Motor neuron (in vitro differentiated cells): ENCODE measurements at places on chromosomes 3 and 15. TPM values are rescaled to one million over a fixed set of nuclear protein-coding genes. Genes with fewer than 3 reads are reported as not detected.

DNA sequence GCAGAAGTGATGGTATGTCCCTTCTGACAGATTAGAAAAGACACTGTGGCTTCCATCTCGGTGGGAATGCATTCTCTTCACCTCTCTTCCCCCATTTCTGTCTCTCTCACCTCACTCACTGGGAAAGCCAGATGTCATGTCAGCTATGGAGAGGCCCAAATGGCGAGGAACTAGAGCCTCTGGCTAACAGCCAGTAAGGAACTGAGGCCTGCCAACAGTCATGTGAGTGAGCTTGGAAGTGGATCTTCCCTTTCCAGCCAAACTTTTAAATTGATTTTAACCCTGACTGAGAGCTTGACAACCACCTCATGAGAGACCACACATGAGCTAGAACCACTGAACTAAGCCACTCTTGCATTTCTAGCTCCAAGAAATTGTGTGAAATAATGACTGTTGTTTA is 35.2 kb upstream of the CDAN1 start:
- no peak for ATAC-seq

DNA sequence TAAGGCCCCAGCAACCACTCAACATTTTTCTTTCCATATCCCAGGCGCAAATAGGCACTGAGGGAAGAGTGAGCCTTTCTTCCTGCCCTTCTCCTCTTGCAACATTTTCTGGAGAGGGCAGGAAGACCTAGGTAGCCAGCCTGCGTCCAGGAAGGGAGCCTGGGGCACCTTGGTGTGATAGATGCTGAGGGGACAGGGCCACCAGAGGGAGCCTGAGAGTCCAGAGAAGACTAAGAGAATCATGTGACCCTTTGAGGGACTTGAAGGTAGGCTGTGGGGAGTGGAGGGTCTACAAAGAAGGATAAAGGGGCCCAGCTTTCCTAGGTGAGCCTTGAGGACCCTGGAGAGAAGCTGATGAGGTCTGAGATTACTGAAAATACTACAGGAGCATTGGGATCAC is 346.6 kb downstream of the CNTN6 start:
- ATAC-seq = no peak

- no peak for ATAC-seq
Measured at GRCh38 chr3:134296616-134297015, 46.0 kb upstream of the RYK start.

DNA sequence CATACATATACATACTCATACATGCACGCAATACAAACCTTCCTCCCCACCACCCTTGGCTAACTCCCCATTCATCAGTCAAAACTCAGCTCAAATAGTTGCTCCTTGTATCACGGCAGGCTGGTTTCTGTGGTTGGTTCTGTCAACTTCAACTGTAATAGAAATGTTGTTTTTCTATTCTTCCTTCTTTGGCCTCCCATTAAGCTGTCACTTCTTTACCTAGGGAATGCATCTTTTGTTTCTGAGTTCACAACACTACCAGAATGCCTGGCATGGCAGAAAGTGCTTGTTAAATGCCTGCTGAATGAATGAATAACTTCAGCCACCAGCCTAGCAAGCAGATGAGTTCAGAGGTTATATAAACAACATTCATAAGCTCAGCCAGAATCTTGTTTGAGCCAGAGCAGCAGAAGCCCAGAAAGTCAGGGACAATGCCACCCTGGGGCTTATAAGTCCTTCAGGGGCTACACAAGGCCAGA is 63.1 kb downstream of the B3GALNT1 start:
- ATAC-seq = peak; percentile 46

GRCh38 chr3:144437989-144438388 is 466.4 kb downstream of the DIPK2A start:
- ATAC-seq = no peak

DNA sequence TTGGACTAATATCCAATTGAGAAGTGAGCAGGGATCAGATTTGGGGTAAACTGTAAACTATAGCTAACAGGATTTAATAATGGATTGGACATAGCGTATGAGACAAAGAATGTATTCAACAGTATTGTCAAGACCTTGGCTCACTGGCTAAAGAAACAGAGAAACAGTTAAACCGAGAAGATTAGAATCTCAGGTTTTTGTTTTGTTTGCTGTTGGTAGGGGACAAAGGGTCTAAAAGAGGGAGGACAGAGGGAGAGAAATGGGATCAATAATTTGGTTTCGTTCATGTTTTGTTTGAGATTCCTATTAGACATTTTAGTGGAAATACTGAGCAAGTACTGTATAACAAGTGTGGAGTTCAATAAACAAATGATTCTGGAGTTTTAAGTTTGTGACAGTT is 28.6 kb downstream of the CLDN1 start:
- ATAC-seq = no peak

GRCh38 chr3:117278424-117279190 is 569.0 kb downstream of the TUSC7 start:
- ATAC-seq = peak; percentile 98

- no peak for ATAC-seq
Measured at GRCh38 chr15:40829115-40829514, 607 bp upstream of the PPP1R14D start.

DNA sequence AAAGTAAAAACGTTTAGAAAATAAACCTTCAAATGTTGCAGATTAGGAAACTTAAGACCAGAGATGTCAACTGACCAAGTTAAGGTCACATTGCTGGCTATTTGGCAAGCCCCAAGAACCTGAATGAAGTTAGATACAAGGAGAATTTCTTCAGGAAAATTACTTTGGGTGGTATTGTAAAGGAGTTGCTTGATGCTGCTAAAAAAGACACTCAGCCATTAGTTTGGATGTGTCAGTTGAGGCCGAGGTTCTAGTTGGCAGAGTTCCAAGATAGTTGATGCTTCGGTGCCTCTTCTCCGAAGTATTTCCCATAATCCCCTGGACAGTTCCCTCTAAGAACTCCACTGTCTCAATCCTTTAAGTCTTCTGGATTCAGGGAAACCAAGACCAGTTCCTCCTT is 24.3 kb downstream of the SIAH2 start:
- no peak for ATAC-seq

DNA sequence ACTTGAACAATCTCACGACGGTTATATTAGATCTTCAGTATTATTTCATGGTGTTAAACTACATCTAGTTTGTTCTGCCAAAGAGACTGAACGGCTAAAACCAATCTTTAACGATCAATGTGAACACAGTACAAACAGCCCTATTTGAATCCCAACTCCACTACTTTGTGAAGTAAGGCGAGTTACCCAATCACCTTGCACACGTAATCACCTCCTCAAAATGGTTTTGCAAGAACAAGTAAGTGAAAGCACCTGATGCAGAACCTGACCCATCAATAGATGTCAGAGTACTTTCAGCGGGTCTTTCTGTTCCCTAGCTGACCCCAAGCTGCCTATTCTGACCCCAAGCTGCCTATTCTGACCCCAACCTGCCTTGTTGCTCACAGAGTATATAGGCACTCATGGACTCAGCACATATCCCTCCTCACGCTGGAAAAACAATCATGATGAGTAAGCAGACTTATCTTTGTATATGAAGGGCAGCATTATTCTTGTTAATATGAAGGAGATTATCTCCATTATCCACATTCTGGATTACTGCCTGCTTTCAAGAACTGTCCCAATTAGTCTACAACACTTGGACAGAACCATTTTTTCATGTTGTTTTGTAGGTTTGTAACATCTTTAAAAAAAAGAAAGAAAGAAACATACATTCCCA is 3.7 kb downstream of the KPNA1 start:
- ATAC-seq = no peak

- no peak for ATAC-seq
Measured at GRCh38 chr15:75176396-75176761, 25.3 kb upstream of the C15orf39 start.

- no peak for ATAC-seq
Measured at GRCh38 chr3:168061332-168061996, 34.3 kb downstream of the GOLIM4 start.

GRCh38 chr15:93081399-93081798 is 7.6 kb downstream of the RGMA start:
- no peak for ATAC-seq

DNA sequence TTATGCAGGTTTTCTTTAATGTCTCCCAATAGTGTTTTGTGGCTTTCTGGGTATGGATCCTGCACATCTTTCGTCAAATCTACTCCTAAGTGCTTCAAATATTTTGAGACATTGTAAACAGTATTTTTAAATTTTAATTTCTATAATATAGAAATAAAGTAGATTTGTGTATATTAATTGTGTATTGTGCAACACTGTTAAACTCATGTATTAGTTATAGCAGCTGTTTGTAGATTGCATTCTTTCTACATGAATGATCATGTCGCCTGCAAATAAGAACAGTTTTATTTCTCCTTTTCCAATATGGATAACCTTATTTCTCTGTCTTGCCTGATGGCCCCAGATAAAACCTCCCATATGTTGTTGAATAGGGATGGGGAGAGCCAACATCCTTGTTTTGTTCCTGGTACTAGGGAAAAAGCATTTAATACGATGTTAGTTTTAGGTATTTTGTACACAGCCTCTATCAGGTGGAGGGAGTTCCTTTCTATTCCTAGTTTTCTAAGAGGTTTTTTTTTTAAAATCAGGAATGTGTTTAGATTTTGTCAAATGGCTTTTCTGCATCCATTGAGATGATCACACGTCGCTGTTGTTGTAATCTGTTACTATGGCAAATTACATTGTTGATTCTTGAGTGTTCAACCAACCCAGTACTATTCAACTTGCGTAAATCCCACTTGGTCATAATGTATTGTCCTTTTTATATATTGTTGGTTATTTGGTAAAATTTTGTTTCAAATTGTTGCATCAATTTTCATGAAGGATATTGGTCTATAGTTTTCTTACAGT is 71.1 kb upstream of the DGKG start:
- ATAC-seq = no peak

DNA sequence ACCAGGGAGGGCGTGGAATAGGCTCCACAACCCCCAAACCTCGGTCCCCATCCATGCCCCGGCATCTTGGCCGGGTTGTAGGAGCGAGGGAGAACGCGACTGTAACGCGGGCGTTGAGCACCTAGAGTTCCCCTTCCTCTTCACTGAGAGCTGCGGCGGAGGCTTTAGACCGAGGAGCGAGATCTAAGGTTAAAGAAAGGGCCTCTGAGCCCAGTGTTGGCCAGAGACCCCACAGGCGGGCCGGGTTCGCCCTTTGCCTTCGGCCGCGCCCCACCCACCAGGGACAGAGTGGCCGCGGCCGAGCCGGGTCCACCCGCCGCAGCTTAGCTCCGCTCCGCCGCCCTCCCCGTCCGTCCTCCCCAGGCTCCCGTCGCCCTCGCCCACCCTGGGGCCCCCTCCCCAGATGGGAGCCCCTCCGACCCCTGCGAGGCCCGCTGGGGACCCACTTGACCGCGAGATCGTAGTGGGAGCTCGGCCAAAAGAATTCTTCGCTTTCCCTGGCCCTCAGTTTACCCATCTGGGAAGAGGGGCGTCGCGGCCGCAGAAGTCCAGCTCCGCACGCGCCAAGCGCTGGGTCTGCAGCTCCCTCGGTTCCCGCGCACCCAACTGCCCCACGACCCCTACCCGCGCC is 425 bp downstream of the ANPEP start:
- ATAC-seq = no peak

- no peak for ATAC-seq
Measured at GRCh38 chr15:88992216-88992615, 79.0 kb upstream of the MFGE8 start.

DNA sequence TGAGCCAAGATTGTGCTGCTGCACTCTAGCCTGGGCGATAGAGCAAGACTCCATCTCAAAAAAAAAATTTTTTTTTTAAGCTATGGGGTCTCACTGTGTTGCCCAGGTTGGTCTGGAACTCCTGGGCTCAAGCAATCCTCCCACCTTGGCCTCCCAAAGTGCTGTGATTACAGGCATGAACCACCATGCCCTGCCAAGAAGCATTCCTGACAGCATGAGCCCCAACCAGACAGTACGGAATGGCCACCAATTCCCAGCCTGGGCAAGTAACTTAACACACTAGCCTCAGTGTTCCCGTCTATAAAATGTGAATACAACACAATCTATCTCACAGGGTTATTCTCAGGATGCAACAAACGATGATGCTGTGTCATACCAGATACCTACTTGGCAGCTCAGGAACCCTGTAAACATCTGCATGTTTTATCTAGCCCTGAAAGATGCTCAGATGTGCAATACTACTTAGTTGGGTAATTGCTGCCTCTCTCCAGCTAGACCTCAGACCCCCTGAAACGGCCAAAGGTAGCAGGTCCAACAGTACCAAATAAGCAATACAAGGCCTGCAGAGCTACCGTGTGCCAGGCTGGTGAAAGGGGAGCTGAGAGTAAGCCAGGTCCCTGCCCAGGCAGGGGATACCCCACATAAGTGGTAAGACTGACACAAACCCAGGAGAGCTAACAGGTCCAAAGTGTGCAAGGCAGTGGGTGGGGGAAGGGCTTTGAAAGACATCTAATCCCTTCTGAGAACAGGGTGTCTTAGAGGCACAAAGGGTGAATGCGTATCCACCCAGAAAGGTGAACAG is 1.9 kb downstream of the TKT start:
- ATAC-seq = no peak

DNA sequence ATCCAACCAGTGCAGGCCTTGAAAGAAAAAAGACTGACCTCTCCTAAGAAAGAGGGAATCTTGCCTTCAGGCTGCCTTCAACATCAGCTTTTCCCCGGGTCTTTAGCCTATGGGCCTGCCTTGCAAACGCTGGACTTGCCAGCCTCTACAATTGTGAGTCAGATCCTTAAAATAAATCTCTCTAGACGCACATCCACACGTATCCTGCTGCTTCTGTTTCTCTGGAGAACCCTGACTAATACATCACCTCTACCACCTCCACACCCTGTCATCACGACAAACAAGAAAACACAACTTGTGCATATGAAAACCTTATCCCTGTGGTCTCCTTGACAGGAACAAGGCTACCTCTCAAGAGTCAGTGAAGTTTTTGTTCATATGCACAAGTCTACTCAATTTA is 11.8 kb downstream of the CYFIP1 start:
- ATAC-seq = peak; percentile 93

- no peak for ATAC-seq
Measured at GRCh38 chr3:81920816-81921215, 159.4 kb upstream of the GBE1 start.

DNA sequence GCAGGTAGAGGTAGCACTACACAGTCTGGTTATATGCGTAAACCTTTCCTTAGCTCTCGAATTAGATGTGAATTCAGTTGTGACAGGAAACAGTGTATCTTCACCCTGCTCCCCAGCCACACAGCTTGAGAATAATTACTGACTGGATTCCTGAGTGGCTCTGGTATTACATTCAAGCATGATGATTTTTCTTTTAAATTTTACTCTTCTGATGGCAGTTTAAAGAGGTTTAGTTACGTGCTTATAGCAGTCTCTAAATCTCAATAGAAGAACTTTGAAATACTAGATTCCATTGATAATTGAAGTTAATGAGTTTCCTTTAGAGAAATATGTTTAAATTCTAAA is 98.8 kb downstream of the FNDC3B start:
- ATAC-seq = no peak

GRCh38 chr15:76904461-76905012 is 603 bp downstream of the SCAPER start:
- ATAC-seq = peak; percentile 44

The GRM7 gene
- 5.0 and 6.4 TPM in 2 replicates for total RNA-seq

The DPP8 gene
- 35.2 and 35.6 TPM in 2 replicates for total RNA-seq

The GOLGA8T gene
- 0.10 and 0.32 TPM in 2 replicates for total RNA-seq

The GOLGA6B gene
- total RNA-seq = 0.52 TPM in 1 of 2 replicates, not detected in the other

The FGF7 gene
- 33.6 and 36.8 TPM in 2 replicates for total RNA-seq

The KBTBD8 gene
- 5.2 and 6.0 TPM in 2 replicates for total RNA-seq

The SEC11A gene
- 89.6 and 96.9 TPM in 2 replicates for total RNA-seq

The CYP19A1 gene
- total RNA-seq = 1.4 and 4.0 TPM in 2 replicates

The KNG1 gene
- total RNA-seq = 0.04 TPM in 1 of 2 replicates, not detected in the other

The LRRFIP2 gene
- total RNA-seq = 30.7 and 33.8 TPM in 2 replicates

The GOLGA8G gene
- total RNA-seq = 0.09 and 0.38 TPM in 2 replicates
